ENCODE measurements at places on chromosomes 12 and 14.
A peak's percentile ranks its signal among the peaks of the same experiment; 100 is the strongest.

GRCh38 chr14:70708717-70709570 lies 67.2 kb downstream of the TTC9 start:
- no peak for DNase-seq
- no peak overlapping the region for H3K27ac ChIP-seq
- no peak overlapping the region for H3K4me3 ChIP-seq
- H3K36me3 ChIP-seq = no peaks in the 10 kb centered on the region
- peaks cover 23% of the 10 kb centered on the region for H3K4me1 ChIP-seq

GRCh38 chr12:113938471-113938870 lies 27.7 kb downstream of the RBM19 start:
- H3K36me3 ChIP-seq = peaks cover 23% of the 10 kb centered on the region
- no peak overlapping the region for H3K27ac ChIP-seq
- H3K4me1 ChIP-seq = no peaks in the 10 kb centered on the region
- H3K27me3 ChIP-seq = no peaks in the 10 kb centered on the region

DNA sequence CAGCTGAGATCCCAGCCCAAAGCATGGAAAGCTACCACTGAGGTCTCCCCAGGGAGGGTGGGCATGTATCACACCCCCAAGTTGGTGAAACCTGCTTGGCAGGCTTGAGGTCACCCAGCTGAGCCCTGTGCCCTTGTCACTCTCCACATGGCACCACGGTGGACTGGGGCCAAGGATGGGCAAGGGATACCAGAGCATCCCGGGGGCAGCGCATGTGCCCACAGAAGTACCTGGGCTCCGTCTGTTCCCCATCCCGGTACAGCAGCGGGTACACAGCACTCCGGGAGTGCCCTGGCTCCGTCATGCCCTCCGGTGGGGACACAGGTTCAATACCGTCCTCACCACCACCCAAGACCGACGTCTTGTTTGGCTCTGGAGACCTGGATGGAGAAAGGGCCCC lies 38.0 kb downstream of the RFLNA start:
- H3K4me1 ChIP-seq = no peaks in the 10 kb centered on the region
- H3K27ac ChIP-seq = no peak overlapping the region

DNA sequence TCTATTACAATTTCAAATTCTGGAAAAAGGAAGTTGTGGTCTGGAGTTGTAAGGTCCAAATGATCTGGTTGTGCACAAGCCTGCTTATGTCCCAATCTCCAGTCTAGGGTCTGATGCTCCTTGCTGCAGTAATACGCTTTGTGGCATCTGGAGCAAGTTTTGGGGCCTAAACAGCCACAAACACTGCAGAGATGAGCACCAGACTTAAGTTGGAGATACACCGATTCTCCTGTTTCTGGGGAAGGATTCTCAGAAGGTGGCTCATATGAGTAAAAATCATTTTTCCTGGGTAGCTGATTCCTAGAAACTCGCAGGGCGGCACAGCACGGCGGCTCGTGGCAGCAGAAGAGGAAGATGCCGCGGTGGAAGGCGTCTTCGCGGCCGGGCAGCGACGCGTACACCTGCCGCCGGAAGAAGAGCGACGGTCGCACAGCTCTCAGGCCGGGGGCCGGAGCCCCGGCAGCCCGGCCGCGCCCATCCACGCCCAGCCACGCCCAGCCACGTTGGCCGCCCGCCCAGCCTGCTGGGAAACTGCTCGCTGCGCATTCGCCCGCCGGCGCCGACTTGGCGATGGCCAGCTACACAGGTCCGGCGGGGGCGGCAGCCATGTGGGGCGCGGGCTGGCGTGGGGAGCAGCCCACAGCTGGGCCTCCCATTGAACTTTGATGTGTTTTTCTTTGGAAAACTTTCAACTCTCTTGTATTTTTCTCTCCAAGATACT lies 129.0 kb downstream of the ASCL4 start:
- peak overlapping the region; percentile 18 for H3K4me3 ChIP-seq
- DNase-seq = peak; percentile 73
- no peaks in the 10 kb centered on the region for H3K36me3 ChIP-seq
- no peak overlapping the region for H3K27ac ChIP-seq
- peaks cover 7% of the 10 kb centered on the region for H3K4me1 ChIP-seq
- peaks cover 32% of the 10 kb centered on the region for H3K27me3 ChIP-seq

DNA sequence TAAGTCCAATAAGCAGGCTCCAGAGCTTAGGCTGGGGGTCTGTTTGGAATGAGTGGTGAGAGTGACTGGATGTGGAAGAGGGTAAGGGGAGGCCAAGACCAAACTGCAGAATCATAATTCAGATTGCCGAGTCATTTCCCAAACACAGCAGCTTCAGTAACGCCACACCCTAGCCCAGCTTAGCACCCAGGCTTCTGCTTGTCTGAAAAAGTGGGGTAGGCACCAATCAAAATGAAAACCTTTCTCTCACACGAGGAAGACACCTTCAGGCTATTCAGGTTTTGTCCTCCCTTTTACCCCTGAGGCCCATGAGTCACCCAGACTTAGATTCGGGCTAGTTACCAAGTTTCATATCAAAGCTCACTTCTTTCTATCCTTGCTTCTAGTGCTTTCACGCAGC lies 306.1 kb downstream of the DAD1 start:
- no peaks in the 10 kb centered on the region for H3K36me3 ChIP-seq
- H3K4me1 ChIP-seq = peaks cover 24% of the 10 kb centered on the region
- peaks cover 4% of the 10 kb centered on the region for H3K27me3 ChIP-seq
- DNase-seq = no peak
- no peak overlapping the region for H3K4me3 ChIP-seq

GRCh38 chr14:69664865-69665526 lies 53.6 kb downstream of the SUSD6 start:
- H3K27ac ChIP-seq = peak overlapping the region; percentile 41
- H3K4me3 ChIP-seq = no peak overlapping the region
- no peaks in the 10 kb centered on the region for H3K27me3 ChIP-seq
- peak; percentile 50 for DNase-seq

DNA sequence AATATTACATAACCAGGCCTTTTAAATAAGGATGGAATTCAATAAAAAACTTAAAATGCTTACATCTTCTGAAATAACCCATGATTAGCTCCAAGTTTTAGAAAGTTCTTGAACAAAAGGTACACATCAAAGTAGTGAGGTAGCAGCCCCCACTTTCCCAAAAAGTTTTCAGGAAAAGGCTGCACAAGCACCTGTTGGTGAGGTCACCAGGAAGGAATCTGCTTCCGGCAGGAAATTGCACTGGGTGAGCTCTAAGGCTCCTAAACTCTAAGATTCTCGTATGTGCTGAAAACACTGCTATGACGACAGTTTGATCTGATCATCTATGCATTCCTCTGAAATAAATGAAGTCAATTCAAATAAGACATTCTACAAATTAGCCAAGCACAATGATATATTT lies 34.3 kb upstream of the TTC7B start:
- no peak overlapping the region for H3K4me3 ChIP-seq
- H3K27me3 ChIP-seq = no peaks in the 10 kb centered on the region
- no peaks in the 10 kb centered on the region for H3K36me3 ChIP-seq

GRCh38 chr14:30873308-30874119 lies 845 bp upstream of the COCH start:
- no peak overlapping the region for H3K4me3 ChIP-seq
- peaks cover 21% of the 10 kb centered on the region for H3K4me1 ChIP-seq
- H3K27ac ChIP-seq = no peak overlapping the region
- no peaks in the 10 kb centered on the region for H3K27me3 ChIP-seq
- H3K36me3 ChIP-seq = no peaks in the 10 kb centered on the region

DNA sequence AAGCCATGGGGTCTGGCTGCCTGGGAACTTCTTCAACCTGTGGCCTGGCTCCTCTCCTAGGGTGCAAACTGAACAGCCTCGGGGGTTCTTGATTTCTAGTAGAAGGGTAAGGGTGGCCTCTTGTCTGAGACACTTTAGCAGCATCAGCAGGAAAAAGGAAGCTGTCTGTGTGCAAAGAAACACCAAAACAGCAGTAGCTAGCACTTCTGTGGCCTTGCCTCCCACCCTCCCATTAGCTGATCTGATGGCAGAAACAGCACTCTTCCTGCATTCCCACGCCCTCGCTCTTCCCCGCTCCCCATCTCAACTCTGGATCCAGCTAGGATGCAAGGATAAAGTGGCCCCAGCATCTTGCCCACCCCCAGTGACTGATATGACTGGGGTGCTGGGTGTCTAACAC lies 20.7 kb downstream of the SLC7A8 start:
- no peak for DNase-seq
- no peaks in the 10 kb centered on the region for H3K27me3 ChIP-seq
- H3K4me1 ChIP-seq = no peaks in the 10 kb centered on the region
- no peaks in the 10 kb centered on the region for H3K36me3 ChIP-seq
- no peak overlapping the region for H3K27ac ChIP-seq

GRCh38 chr12:32920506-32921085 lies 24.0 kb upstream of the PKP2 start:
- H3K4me1 ChIP-seq = no peaks in the 10 kb centered on the region
- H3K27ac ChIP-seq = no peak overlapping the region
- H3K27me3 ChIP-seq = no peaks in the 10 kb centered on the region
- H3K36me3 ChIP-seq = no peaks in the 10 kb centered on the region
- no peak for DNase-seq

- no peak for DNase-seq
- H3K27ac ChIP-seq = peak overlapping the region; percentile 94
- H3K4me1 ChIP-seq = peaks cover 8% of the 10 kb centered on the region
- peak overlapping the region; percentile 99 for H3K4me3 ChIP-seq
- H3K27me3 ChIP-seq = no peaks in the 10 kb centered on the region
Measured at GRCh38 chr14:105855246-105855892, 329.0 kb downstream of the TMEM121 start.

DNA sequence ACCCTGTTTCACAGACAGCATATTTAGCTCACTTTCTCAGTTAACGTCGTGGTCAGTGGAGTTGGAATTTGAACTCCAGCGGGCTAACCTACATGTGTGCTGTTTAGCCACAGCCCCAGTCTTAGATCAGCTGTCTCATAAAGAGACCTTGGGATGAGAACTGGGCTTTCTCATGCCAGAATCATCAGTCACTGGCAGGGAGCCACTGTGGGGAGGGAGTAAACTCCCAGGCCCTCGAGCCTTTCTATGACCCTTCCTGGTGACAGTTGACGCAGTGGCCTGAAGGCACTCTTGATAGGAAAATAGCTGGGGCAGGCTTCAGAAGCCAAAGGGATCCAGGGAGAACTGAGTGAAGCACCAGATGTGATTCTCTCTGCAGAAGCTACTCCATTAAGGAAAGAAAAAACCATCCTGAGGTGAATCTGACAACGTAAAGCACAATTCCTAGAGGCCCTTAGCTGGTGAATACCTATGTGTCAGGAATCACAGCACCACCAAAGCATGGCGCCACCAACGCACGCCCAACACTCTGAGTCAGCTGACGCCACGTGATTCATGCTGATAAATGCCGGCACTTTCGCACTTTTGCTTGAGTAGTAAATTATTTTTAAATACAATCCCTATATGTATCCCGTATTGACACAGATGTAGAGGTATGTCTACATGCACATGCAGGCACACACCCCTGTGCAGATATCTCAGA lies 279.6 kb upstream of the TMEM132C start:
- no peak for DNase-seq
- H3K27ac ChIP-seq = no peak overlapping the region
- H3K27me3 ChIP-seq = no peaks in the 10 kb centered on the region
- no peak overlapping the region for H3K4me3 ChIP-seq
- H3K36me3 ChIP-seq = no peaks in the 10 kb centered on the region
- no peaks in the 10 kb centered on the region for H3K4me1 ChIP-seq

GRCh38 chr12:104197264-104197663 lies 18.3 kb upstream of the TXNRD1 start:
- no peaks in the 10 kb centered on the region for H3K4me1 ChIP-seq
- H3K27ac ChIP-seq = no peak overlapping the region
- peaks cover 4% of the 10 kb centered on the region for H3K27me3 ChIP-seq
- no peak for DNase-seq

- DNase-seq = no peak
- no peak overlapping the region for H3K4me3 ChIP-seq
- H3K27me3 ChIP-seq = no peaks in the 10 kb centered on the region
- no peaks in the 10 kb centered on the region for H3K4me1 ChIP-seq
- H3K27ac ChIP-seq = no peak overlapping the region
Measured at GRCh38 chr12:15782667-15783066, 6.5 kb downstream of the EPS8 start.

GRCh38 chr14:35333797-35334743 lies 41.9 kb downstream of the PSMA6 start:
- H3K4me3 ChIP-seq = no peak overlapping the region
- H3K27ac ChIP-seq = no peak overlapping the region
- H3K4me1 ChIP-seq = peaks cover 10% of the 10 kb centered on the region
- no peak for DNase-seq

GRCh38 chr14:57748279-57748678 lies 117.6 kb downstream of the SLC35F4 start:
- no peaks in the 10 kb centered on the region for H3K4me1 ChIP-seq
- H3K27ac ChIP-seq = no peak overlapping the region
- no peaks in the 10 kb centered on the region for H3K27me3 ChIP-seq
- H3K4me3 ChIP-seq = no peak overlapping the region
- no peaks in the 10 kb centered on the region for H3K36me3 ChIP-seq
- DNase-seq = no peak

DNA sequence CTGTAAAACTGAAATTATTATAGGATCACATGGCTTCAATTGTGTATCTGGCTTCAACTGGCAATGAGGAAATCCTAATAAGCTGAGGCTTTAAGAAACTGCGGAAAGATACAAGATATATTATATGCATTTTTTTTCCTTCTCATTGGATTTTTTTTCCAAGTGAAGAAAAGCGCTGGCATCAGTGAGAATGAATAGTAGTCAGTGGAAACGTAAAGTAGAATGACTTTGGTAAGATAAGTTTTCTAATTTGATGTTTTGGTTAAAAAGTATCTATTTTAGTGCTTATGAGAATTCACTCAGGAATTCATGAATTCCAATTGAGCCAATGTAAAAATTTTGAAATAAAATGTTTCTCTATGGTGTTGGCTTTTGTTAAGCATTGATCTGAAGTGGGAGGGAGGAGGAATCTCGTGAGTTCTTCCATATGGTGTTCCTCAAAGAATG lies 173.5 kb upstream of the FRMD6 start:
- H3K36me3 ChIP-seq = no peaks in the 10 kb centered on the region
- no peaks in the 10 kb centered on the region for H3K4me1 ChIP-seq
- no peak overlapping the region for H3K4me3 ChIP-seq
- H3K27me3 ChIP-seq = no peaks in the 10 kb centered on the region

DNA sequence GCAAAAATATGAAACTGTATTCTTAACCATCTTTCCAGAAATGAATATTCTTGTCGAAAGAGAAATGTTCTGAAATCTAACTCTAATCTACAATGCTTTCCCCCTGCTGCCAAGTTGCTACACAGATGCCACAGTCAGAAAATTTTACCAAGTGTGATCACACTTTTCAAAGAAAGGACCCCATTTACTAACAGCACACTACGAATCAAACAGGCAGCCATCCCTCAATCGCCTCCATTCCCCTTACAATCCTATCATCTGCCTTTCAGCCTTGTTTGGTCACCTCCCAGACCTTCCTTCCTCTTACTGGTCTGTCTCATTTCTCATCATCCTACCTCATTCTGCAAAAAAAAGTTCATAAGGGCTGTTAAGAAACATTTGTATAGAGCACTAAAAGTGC lies 190.1 kb downstream of the MED13L start:
- DNase-seq = no peak
- no peaks in the 10 kb centered on the region for H3K27me3 ChIP-seq
- H3K4me3 ChIP-seq = no peak overlapping the region
- H3K36me3 ChIP-seq = no peaks in the 10 kb centered on the region
- H3K27ac ChIP-seq = no peak overlapping the region
- H3K4me1 ChIP-seq = peaks cover 7% of the 10 kb centered on the region

Data from B cell (primary cell).